ENCODE measurements at places on chromosomes 12 and 14.

- DNase-seq = no peak
Measured at GRCh38 chr14:92950193-92950540, 27.2 kb downstream of the CHGA start.

- no peak for DNase-seq
Measured at GRCh38 chr14:61126603-61127498, 145.8 kb downstream of the SLC38A6 start.

DNA sequence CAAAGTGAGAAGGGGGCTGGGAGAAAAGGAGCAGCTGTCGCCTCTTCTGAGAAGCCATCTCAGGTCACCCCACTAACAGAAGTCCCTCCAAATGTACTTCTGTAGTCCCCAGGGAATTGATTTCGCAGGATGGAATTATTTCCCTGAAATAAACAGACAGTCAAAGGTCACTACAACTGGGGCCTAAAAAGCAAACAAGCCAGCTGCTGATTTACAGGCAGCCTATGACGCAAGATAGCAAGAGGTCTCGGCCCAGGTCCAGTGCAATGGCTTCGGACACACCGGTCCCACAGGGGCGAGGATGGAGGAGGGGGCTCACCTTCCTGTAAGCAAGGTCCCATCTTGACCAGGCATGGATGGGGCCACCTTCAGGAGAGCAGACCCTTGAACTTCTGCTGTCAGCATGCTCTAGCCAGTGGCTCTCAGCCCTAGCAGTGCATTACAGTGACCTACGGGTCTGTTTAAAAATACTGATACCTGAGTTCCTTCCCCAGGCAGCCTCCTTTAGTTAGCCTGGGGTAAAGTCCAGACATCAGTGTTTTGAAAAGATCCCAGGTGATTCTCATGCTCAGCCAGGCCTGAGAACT, 18.1 kb downstream of the NUAK1 start:
- DNase-seq = peak; percentile 55

DNA sequence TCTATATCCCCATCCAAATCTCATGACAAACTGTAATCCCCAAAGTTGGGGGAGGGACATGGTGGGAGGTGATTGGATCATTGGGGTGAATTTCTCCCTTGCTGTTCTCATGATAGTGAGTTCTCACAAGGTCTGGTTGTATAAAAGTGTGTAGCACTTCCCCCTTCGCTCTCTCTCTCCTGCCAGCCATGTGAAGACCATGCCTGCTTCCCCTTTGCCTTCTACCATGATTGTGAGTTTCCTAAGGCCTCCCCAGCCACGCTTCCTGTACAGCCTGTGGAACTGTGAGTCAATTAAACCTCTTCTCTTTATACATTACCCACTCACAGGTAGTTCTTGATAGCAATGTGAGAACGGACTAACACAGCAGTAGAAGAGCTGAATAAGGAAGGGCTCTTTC, 62.6 kb upstream of the VASH1 start:
- no peak for DNase-seq

- no peak for DNase-seq
Measured at GRCh38 chr14:69696204-69696527, 70.8 kb upstream of the SRSF5 start.

DNA sequence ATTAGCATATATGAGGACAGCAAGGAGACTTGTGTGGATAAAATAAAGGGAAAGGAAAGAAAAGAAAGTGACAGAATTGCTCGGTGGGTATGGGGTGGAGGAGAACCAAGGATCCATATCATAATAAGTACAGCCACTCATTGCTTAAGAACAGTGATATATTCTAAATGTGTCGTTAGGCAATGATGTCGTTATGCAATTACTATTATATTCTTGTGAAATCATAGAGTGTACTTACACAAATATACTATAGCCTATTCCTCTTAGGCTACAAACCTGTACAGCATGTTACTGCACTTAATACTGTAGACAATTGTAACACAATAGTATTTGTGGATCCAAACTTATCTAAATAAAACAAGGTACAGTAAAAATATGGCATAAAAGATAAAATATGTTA, 271.1 kb downstream of the CCER1 start:
- DNase-seq = no peak

GRCh38 chr12:58298803-58299202, 357.4 kb downstream of the ATP23 start:
- DNase-seq = no peak

DNA sequence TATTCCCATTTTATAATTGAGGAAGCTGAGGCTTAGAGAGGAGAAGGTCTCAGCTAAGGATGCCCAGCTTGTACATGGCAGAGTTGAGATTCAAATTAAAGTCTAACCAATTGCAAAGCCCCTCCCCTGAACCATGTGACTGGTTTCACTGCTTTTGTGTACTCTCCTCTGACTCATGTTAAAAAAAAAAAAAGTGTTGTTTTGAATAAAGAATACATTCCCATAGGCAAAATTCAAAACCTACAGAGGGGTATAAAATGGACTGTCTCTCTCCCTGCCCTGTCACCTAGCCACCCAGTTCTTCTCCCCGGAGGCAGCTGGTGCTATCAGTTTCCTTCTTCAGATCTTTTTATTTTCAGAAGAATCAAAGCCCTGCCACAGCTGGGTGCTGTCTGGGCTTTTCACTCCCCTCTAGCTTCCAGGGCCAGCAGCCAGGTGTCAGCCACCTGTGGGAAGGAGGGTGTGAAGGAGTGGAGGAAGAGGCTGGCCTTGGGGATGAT, 5.4 kb downstream of the PSMD9 start:
- DNase-seq = no peak

DNA sequence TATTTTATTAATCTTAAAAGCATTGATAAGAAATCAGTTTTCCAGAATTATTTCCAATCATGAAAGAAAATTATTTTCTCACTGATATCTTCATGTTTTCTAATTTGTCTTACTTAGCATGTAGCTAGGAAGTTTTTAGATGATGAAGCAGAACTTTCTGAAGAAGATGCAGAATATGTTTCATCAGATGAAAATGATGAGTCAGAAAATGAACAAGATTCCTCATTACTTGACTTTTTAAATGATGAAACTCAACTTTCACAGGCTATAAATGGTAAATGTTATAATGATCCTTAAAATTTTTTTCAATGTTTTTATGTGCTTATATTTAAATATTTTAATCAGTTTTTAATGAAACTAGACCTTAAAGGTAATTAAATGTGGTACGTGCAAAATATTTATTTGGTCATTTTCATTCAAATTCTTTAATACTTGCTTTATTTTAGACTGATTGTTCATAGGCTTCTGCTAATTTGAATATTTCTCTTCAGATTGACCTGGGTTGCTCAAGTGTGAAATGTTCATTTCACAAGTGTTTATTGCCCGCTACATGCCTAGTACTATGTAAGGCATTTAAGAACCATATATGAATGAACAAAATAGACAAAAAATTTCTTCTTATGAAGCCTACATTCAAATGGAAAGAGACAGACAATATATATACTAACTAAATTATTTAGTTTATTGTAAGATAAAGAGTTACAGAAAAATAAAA, 49.5 kb downstream of the FANCM start:
- no peak for DNase-seq

GRCh38 chr14:68327231-68327630, 465.6 kb downstream of the ZFP36L1 start:
- DNase-seq = no peak

DNA sequence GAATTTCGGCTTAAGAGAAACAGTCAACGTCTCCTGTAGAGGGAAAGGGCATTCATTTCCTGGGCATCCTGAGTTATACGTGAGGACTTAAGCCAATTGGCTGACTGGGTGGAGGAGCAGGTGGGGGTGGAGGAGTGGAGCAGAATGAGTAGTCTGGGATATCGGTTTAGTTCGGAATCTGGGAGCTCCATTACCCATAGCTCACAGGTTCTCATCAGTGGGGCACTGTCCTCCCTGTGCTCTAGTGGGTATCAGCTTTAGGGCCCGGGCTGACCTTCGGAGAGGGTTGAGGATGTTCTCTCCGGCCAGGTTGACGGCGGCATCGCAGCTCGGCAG, 704 bp downstream of the SDR39U1 start:
- DNase-seq = no peak

DNA sequence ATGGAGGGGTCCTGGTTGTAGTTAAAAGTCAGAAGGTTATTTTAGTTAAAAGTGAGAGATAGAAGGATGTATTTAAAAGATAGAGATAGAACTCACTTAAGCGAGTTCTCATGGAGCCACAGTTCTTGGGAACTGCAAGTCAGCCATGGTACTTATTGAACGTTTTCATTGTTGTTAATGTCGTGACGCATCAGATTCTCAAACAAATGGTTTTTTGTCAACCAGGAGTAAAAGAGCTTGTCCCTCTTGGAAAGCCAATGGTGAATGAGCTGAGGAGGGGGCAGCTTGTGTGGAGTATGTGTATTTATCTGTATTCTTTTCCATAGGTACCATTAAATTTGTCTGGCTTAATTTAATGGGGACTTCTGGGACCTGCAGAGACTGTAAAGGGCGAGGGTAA, 68.6 kb downstream of the FIGNL2 start:
- no peak for DNase-seq

- DNase-seq = no peak
Measured at GRCh38 chr12:9710584-9711375, 22.1 kb downstream of the CLECL1 start.

All from muscle of leg (tissue), 16 donors.